ELF-1 (cell line): ENCODE measurements at places on chromosomes 7 and 10.

GRCh38 chr7:132024290-132024689 lies 467.9 kb upstream of the PODXL start:
- DNase-seq: no peak

GRCh38 chr10:103855424-103855823 lies at the start of gene SH3PXD2A:
TSS of gene SH3PXD2A (minus strand) at chr10:103855576. CDS start at chr10:103855266, 310 bp downstream.
- no peak for DNase-seq

- DNase-seq: no peak
These were observed 1.5 kb upstream of the RELN start for GRCh38 chr7:103990991-103991390.

- DNase-seq: no peak
These were observed 79.7 kb upstream of the FAM3C start for GRCh38 chr7:121475806-121476205.

GRCh38 chr7:44212581-44213184 lies 11.9 kb downstream of the YKT6 start:
- no peak for DNase-seq

- DNase-seq: no peak
These were observed 35.0 kb downstream of the TAF3 start for GRCh38 chr10:7853226-7853842.

- no peak for DNase-seq
These were observed 460.2 kb downstream of the GRM8 start for GRCh38 chr7:126792521-126792920.
